Chondrocyte (in vitro differentiated cells): ENCODE measurements at places on chromosomes 4 and X. TPM values are rescaled to one million over a fixed set of nuclear protein-coding genes. Genes with fewer than 3 reads are reported as not detected.

The IL13RA2 gene
- not detected in 3 replicates for total RNA-seq

DNA sequence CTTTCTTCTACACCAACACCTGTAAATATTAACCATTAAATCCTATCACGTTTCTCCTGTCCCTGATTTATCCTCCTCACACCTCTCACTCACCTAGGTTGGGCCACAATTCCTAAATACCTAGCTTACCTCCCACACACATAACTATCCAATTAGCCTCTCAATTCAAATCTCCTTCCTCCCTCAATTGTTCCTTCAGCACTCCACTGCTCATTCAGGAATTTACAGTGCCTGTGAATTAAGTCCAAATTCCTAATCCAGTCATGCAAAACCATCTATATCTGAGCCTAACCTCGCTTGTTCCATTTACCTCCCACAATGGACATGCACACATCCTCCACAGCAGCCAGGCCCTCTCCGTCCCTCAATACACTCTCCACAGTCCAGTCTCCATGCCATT lies 17.5 kb downstream of the ANXA5 start:
- DNase-seq = no peak

DNA sequence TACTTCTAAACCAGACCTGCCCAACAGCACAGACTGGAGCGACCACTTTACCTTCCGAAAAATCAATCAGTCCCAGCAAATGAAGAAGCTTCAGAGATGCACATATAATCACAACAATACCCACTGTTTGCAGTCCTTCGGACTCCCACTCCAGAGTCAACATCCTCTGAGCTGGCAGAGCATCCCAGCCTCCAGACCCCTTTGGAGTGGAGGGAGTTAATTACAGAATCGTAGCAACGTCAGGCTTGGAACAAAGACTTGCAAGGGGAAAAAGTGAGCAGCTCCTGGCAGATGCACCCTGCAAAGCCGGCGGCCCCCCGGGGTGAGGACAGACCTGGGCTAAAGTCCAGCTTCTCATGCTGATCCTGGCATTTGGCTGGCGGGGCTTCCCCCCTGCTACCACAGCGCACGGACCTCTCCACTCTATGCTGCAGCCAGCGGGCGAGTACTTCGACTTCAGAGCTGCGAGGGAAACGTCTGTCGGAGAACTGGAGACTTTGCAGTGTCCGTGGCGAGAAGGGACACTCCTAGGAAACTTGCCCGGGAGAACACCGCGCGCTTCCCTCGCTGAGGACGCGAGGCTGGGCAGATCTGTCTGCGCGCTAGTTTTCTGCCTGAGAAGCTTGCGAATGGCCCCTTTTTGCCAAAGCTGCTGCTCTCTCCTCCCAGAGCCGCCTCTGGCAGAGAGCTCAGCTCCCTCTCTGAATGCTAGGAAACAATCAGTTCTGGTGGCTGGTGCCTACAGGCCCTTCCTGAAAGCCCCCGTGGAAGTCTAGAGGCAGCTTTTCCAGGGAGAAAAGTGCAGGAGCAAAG lies 283.7 kb downstream of the PACRGL start:
- peak; percentile 85 for DNase-seq

- DNase-seq = no peak
Observed at GRCh38 chrX:57596516-57596915, 4.7 kb downstream of the ZXDB start.

DNA sequence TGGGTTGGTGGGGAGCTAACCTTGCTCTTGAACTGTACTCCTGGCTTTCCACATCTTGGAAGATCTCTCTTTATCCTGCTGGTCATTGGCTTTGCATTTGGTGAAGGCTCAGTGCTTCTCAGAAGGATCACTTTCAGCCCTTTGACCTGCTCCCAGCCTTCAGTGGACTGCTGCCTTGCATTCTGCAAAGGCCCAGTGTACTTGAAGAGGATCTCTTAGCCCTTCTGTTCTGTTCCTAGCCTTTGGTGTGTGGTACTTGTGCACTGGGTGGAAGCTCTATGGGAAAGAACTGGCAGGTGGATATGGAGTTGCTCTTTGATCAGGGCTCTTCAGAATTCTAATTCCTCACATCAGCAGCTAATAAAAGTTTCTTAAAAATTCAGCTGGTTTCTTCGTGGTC lies 46.5 kb downstream of the FGF2 start:
- no peak for DNase-seq

- DNase-seq = no peak
Observed at GRCh38 chr4:95998311-95998710, 158.4 kb downstream of the PDHA2 start.

DNA sequence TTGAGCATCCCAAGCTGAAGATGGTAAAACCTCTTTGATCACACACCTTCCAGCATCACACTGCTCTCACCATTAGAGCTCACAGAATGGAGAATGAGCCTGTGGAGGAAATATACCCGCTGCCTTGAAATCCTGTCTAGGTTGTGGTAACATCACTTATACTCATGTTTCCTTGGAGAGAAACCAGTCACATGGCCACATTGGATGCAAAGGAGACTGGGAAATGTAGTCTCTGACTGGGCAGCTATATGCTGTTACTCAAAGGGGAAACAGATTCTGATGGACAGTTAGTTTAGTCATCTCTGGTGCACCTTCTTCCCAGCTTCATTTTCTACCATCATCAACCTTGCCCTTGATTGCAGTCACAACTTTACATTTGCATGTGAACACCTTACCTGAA lies 286.3 kb downstream of the ANKRD50 start:
- DNase-seq = no peak

GRCh38 chrX:129629837-129630236 lies 24.9 kb downstream of the APLN start:
- no peak for DNase-seq

The AR gene
- 3.3 to 4.2 TPM (median 4.0 TPM) in 3 replicates for total RNA-seq

GRCh38 chr4:48141048-48141447 lies 7.0 kb upstream of the TXK start:
- DNase-seq = no peak

The CCDC120 gene
- total RNA-seq = 6.9 to 7.7 TPM (median 7.3 TPM) in 3 replicates

DNA sequence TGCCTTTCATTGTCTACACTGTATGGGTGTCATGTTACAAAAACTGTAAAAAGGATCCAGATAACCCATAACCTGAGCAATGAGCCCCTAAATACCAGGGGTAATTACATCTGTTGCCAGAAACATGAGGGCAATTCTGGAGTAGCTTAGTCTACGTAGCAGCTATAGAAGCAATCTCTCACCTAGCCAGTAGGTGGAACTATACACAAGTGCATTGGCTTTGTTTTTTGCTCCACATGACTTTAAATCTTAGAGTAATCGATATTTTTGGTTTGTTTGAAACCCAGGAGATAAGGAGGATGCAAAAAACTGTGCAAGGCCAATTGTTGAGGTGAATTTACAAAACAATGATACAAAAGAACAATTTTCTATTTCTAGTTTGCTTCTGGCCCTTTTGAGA lies 57.5 kb downstream of the GPR82 start:
- DNase-seq = no peak

The EVC2 gene
- 2.8 to 5.5 TPM (median 5.5 TPM) in 3 replicates for total RNA-seq

GRCh38 chr4:185359767-185360446 lies 35.8 kb downstream of the LRP2BP start:
- no peak for DNase-seq

GRCh38 chrX:143634663-143635455 lies 1.0 kb downstream of the SLITRK4 start:
- peak; percentile 68 for DNase-seq

DNA sequence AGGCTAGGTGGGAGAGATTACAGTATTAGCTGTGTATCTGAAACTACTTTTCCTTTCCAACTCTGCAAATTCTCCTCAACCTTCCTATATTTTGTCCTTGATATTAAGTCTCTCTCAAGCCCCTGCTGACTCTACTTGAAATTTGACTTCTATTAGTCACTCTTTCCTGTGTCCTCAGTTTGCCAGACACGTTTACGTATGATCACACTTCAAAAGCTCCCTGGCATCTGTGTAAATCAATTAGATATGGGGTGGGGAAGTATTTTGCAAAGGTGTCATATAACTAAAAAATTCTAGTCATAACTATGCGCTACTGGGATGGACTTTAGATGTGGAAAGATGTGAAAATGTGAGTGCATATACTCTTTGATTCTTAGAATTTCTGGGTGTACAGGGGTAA lies 67.4 kb upstream of the ARHGAP24 start:
- DNase-seq = no peak

DNA sequence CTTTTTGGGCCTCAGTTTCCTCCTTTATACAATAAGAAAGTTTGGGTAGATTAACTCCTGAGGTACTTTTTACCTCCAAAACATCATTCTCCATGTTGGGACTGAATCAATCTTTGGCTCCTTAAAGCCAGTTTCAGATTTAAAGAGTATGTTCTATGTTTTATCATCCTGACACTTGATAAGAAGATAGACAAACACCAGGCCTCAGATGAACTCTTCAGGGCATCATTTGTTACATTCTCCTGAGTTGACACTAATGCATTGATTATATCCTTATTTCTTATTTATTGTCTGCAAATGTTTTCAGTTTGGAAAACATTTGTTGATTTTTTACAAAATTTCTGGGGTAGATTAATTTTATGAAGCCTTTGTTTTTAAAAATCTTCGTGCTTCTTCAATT lies 102.7 kb upstream of the CCSER1 start:
- no peak for DNase-seq

GRCh38 chr4:3836756-3837601 lies 70.8 kb downstream of the ADRA2C start:
- DNase-seq = peak; percentile 35

- DNase-seq = no peak
Observed at GRCh38 chr4:133058701-133059100, 90.4 kb upstream of the PCDH10 start.

- DNase-seq = no peak
Observed at GRCh38 chr4:83083925-83084475, 30.5 kb downstream of the PLAC8 start.

DNA sequence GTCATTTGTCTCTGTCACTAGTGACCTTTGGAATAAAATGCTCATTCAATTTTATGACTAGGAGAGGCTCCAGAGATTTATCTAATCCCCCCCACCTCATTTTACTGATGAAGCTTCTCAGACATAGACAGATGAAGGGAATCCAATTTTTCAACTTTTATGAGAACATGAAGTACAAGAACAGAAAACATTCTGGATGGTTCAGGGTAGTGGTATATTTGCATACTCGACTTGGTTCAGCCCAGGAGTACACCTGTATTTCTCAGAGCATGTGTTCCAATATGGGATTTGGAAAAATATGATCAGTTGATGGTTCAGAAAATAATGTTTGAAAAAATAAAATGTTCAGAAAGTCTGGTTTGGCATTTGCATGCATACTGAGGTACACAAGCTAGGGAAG lies 131.4 kb upstream of the GALNT7 start:
- DNase-seq = no peak

GRCh38 chrX:45070116-45071007 lies 130.3 kb downstream of the DIPK2B start:
- DNase-seq = no peak

DNA sequence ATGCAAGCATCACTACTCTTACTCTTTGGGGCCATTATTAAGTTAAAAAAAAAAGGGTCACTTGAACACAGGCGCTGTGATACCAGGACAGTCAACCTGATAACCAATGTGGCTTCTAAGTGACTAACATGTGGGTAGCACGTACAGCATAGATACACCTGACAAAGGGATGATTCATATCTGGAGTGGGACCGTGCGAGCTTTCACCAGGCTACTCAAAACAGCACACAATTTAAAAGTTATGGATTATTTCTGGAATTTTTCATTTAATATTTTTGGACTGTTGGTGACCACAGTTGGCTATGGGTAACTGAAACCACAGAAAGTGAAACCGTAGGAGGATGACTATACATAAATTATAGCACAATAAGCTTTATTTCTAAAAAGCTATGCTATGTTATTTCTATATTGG lies 113.8 kb upstream of the STIM2 start:
- DNase-seq = no peak

- no peak for DNase-seq
Observed at GRCh38 chr4:14987054-14987453, 15.2 kb upstream of the CPEB2 start.

The TBC1D8B gene
- total RNA-seq = 15.7 to 19.8 TPM (median 16.5 TPM) in 3 replicates

DNA sequence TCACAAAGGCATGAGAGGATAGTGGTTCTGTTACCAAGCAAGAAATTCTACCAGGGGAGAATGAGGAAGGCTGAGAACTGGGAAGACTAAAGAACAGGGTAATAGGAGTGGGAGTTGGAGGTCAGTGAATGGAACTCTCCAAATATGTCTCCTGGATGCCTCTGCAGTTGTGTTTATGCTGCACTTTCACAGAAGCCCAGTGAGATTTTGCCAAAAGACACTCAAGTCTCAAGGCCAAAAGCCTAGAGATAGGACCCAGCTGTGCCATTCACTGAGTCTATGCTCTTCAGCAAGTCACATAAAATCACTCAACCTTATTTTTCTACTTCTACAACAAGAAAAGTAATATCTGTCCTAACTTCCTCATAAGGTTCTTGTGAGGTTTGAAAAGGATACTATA lies 285.4 kb downstream of the UNC5C start:
- DNase-seq = no peak

GRCh38 chrX:54066841-54067240 lies 22.6 kb upstream of the PHF8 start:
- no peak for DNase-seq
